Activated CD4-positive, alpha-beta memory T cell treated with anti-CD3 and anti-CD28 coated beads, Interleukin-2, amount 10 ng/mL, durations not matched to agents 7 days and 5 days (primary cell): ENCODE measurements at places on chromosomes 6 and 20.
A peak's percentile ranks its signal among the peaks of the same experiment; 100 is the strongest.

- DNase-seq = no peak
Measured at GRCh38 chr20:9236458-9236857, 167.6 kb downstream of the PLCB4 start.

DNA sequence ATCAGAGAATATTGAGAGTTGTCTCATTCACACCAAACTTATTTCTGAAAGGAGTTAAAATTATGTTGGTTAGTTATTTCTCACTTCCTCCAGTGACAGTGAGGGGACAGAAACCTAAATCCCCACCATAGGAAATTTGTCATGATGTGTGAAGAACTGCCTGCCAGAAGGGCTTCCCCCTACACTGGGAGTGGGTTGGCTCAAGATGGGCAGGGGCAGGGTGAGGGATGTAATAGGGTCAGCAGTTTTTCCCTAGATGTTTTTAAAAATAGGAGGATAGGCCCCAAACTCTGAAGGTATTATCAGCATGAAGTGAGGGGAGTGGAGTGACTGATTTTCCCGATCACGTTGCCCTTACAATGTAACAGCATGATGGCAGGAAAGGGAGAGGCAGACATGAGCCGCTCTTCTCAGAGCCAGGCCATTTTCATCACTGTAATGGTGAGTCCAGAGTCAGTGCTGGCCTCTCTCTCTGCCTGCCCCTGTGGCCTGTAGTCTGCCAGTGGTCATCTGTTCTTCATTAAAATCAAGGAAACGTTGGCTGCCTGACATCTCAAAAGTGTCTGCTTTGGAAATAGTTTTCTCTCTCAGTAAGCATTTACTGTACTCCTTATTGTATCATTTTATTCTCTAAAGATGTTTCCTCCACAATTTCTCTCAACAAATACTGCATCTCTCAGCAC lies 59.8 kb upstream of the SYNJ2 start:
- no peak for DNase-seq

GRCh38 chr6:35025232-35026188 lies 115.6 kb downstream of the TCP11 start:
- no peak for DNase-seq

DNA sequence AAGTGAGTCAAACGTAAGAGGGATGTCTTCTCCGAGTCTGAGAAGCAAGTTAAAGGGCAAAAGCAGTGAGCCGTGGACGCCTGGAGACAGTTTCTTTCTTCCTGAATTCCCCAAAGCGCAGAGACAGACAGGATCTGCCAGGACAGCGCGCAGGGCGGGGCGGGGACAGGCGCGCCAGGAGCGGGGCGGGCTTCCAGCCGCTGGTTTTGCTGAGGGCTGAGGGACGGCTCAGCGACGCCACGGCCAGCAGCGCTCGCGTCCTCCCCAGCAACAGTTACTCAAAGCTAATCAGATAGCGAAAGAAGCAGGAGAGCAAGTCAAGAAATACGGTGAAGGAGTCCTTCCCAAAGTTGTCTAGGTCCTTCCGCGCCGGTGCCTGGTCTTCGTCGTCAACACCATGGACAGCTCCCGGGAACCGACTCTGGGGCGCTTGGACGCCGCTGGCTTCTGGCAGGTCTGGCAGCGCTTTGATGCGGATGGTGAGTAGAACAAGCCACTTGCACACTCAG lies at the start of gene SCGN:
Gene SCGN, plus strand, starts transcription at position 209 of the 509 bp plus-strand sequence. Its CDS starts 189 bp downstream, at position 398.
- peak; percentile 54 for DNase-seq

GRCh38 chr6:26312501-26313397 lies 52.2 kb upstream of the BTN3A2 start:
- peak; percentile 81 for DNase-seq

DNA sequence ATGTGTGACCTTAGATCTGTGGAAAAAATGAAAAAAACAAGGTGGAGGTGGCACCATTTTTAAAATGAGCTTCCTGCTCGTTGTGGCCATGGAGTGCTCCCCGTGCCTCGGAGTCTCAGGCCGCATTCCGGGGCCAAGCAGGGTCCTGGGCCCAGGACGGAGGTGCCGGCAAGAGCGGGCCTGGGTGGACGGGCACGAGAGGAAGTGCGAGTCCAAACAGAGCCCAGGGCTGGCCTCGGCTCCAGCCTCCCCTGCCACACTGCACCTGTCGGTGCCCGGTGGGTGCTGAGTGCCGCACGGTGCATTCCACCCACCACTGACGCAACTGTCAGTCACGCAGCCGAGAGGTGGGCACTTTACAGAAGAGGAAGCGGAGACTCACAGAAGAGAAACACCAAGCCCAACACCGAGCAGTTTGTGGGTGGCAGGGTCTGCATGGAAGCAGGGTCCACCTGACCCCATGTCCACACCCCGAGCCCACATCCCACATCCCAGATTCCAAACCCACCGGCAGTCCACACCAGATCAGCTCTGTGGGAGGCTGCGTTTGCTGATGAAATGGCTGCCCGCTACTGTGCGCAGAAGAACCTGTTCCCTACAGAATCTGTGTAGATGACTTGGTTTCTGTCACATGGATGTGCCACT lies 97.7 kb downstream of the PSMB1 start:
- DNase-seq = no peak

DNA sequence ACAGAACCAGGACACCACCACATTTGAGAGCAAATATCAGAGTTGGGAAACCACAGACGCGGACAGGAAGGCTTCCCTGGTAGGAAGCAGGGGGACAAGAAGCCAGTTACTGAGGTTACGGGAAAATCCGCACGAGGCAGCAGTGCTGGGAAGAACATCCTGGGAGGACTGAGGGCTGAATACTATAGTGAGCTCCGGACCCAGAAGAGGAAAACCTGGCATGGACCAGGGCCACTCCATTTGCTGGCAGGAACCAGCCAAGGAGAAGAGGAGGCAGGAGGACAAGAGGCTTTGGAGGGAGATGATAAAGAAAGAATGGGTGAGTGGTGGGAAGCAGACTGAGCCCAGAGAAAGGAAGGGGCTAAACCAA lies 6.1 kb upstream of the DSN1 start:
- no peak for DNase-seq

- DNase-seq = peak; percentile 30
Measured at GRCh38 chr20:25389858-25390537, 637 bp downstream of the ABHD12 start.

- DNase-seq = no peak
Measured at GRCh38 chr6:157905590-157906342, 75.9 kb upstream of the SYNJ2 start.

DNA sequence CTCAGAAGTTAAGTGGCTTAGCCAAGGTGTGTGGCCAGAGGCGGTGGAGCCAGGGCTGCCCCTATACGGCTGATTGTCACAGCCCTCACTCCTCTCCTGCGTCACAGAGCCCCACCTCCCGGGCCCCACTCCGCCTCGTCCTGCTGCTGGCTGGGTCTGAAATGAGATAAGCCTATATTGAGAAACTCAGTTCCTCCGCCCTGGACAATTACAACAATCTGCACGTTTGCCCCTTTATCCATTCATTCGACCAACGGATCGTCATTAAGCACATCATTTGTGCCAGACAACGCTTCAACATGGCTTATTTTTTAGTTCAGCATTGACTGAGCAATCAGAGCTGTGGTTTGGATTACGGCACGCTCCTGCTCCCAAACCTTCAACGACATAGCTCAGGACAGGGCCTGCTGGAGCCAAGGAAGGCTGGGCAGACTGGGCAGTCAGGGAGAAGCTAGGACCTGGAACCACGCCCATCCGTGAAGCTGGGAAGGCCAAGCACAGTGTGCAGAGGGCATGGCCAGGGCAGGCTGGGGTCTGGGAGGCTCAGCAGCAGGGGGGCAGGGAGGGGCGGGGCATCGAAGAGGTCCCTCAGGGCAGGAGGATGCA lies 16.6 kb upstream of the EZR start:
- DNase-seq = no peak

DNA sequence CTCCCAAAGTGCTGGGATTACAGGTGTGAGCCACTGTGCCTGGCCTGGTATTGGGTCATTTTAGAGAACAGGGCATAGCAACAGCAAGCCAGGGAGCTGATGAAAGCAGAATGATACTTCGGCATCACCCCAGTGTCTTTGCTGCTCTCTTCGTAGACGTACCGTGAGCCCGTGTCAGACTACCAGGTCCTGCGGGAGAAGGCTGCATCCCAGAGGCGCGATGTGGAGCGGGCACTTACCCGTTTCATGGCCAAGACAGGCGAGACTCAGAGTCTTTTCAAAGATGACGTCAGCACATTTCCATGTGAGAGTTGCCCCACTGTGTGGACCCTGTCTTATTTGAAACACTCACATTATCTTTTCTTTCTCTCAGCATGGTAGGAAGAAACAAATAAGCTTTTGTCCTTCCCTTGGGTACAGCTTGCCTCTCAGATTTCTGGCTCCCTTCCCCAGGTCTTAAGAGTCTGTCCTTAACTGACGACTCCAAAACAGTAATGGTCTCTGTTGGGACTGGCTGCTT lies 15.9 kb downstream of the TAF8 start:
- no peak for DNase-seq

- no peak for DNase-seq
Measured at GRCh38 chr6:41013466-41014153, 25.4 kb downstream of the UNC5CL start.

DNA sequence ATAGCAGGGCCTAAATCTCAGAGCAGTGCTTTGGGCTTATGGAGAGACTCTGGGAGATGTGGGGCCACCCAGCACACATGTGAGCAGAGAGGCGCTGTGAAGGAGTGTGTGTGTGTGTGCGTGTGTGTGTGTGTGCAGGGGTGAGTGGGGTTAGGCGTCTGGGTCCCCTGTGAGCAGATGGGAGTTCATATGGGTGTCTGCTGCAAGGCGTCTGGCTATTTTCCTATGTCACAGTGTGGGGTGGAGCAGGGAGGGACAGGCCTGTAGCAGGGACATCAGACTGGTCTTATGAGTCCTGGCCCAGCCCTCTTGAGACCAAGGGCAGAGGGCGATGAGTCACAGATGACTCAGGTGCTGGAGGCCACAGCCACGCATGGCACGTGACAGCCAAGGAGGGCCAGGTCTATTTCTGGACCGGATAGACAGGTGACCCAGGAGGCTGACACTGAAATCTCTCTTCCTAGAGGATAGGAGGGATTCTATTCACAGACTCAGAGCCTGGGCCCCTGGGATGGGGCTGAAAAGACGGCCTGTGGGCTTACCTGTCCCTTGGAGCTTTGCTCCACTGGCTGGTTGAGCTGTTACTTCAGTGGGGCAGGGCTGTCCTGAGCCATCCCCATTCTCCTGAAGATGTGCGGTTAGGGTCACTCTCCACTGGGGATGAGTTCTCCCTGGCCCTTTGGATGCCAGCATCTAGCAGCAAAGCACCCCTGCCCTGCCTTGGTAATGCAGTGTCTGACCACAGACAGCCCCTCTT lies 28.9 kb downstream of the VEGFA start:
- DNase-seq = peak; percentile 48

DNA sequence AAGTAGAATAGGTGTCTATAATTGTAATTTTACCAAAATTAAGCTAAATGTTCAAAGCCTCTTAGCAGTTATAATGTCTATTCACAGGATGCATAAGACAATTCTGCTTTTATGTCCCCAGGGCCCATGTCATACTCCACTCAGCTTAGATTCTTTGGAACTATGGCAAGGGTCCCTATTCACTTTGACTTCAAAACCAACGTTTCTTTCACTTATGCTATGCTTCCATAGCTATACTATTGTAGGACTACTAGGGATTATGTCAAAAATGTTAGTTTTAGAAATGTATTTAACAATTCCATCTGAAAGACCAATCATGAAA lies 15.8 kb upstream of the ADGRG6 start:
- DNase-seq = no peak

- no peak for DNase-seq
Measured at GRCh38 chr6:4670290-4670689, 105.9 kb upstream of the CDYL start.

DNA sequence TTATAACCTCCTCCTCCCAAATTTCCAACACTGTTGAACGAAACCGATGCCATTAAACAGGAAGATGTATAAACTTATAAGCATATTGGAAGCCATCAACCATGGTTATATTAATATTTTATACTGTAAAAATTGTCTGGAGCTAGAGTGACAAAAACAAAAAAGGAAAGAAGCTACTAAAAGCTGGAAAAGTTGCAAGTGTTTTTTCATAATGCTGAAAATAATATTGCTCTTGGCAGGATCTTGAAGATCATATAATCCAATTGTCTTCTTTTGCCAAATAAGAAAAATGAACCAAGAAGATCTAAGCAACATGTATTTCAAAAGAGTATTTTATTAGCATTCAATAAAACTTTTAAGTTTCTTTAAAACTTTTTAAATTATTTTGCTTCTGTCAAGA lies 268.9 kb upstream of the HSF2 start:
- DNase-seq = no peak

DNA sequence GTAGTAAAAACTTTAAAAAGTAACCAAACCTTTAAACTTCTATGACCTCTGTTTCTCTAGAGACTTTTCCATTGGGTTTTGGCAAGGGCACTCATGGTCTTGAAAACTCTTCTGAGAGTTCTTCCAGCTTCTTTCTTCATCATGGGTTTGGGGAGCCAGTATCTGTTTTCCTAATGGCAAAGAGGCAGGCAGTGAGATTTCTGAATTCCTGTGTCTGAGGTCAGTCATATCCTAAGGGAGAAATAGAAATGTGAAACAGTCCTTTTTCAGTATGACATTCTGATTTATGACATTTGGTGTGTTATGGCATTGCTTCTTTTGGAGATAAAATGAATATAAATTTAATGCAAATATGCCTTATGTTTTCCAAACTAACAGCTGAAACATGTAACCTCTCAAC lies 518.5 kb upstream of the MARCKS start:
- no peak for DNase-seq
